ENCODE measurements at places on chromosomes 6 and 20. TPM values are rescaled to one million over a fixed set of nuclear protein-coding genes. Genes with fewer than 3 reads are reported as not detected.

PTCRA gene
- not detected for total RNA-seq

CFB gene
- 1.7 TPM for total RNA-seq

KIF6 gene
- 0.17 TPM for total RNA-seq

PCK1 gene
- 0.06 TPM for total RNA-seq

LAMA5 gene
- total RNA-seq = 400 TPM

PRICKLE4 gene
- 1.2 TPM for total RNA-seq

Data from A549 treated with Hydrocortisone at 1 μM for 4 hours (cell line).